ENCODE measurements at places on chromosomes 6 and 20.

GRCh38 chr20:33947709-33948295, 45.9 kb upstream of the RALY start:
- peak; percentile 67 for DNase-seq

DNA sequence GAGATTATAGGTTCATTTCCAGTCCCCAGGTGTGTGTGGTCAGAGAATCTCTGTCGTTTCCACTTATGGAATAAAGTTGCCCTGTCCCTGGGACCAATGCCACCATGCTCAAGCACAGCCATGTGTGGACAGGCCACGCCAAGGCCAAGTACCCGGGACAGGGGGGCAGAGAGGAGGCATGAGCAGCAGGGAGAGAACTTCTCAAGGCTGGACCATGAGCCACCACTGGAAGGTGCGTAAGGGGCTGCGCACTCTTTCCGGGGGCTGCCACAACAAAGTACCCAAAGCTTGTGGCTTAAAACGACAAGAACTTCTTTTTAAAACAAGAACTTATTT, 209.2 kb upstream of the KCNQ5 start:
- DNase-seq: no peak

GRCh38 chr20:1171461-1172093, 13.2 kb downstream of the TMEM74B start:
- DNase-seq: peak; percentile 52

DNA sequence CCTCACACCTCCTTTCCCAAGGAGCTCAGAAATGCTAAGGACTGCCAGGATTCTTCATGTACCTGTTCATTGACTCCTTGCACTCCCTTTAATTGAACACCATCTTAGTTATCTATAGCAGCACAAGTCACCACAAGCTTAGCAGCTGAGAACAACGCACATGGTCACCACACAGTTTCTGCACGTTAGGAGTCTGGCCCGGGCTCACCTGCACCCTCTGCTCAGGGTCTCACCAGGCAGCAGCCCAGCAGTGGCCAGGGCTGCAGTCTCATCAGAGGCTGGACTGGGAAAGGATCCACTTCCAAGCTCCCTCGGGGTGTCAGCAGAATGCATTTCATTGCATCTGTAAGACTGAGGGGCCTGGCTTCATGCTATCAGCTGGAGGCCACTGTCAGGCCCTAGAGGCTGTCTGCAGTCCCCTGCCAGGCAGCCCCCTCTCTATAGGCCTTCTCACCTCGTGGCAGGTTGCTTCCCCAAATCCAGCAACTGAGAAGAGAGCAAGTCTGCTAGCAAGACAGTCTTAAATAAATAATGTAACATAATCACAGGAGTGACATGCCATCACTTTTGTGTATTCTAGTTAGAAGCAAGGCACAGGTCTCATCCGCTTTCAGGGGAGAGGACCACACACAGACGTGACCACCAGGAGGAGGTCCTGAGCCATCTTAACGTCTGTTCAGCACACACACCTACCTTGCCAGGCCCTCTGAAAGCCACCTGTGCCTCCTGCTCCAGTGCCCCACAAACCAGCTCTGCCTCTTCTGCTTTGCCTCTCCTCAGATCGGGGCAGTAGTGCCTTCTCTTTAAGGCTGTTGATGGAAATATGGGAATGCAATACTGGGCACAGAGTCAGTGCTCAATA, 165.2 kb upstream of the CST7 start:
- no peak for DNase-seq

DNA sequence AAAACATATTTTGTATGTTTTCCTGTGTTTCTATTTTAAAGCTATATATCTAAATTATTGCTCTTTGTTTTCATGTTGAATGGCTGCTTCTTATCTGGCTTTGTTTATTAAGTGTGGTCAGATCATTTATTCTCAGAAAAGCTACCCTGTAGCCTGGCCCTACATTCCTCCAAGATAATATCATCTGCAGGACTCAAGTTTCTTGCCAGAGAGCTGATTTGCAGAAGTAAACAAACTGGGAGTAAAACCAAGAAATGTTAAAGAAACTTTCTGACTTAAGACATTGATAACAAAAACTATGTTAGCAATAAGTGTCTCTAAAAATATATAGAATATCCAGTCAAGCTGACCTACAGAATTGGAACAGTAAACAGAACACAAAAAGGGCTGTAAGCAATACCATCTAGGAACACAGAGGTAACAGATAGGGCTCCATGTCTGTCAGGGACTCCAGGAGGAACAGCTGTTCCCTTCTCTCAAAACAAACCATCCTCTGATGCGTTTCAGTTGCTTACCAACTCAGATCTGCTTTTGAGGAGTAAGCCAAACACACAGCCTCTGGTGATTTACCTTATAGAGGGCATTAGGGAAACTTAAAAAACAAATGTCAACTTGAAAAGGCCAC, 17.5 kb upstream of the CEP85L start:
- no peak for DNase-seq

- no peak for DNase-seq
Measured at GRCh38 chr6:10099529-10100140, 315.2 kb downstream of the TFAP2A start.

DNA sequence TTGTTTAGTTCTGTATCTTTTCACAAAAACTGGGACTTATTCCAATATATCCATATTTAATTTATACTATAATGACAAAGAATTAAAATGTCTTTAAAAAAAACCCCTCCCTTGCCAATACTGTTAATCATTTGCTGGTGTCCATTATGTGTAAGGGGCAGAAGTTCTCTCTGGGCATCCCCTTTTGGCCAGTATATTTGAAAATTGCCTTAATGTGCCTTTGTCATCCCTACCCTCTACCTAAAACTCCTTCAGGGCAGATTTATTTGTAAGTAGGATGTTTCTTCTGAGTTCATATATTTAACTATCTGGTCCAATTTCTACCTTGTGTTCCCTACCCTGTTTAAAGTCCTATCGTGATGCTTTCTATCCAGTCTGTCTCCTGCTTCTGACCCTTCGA, 62.9 kb downstream of the ARHGAP18 start:
- DNase-seq: no peak

DNA sequence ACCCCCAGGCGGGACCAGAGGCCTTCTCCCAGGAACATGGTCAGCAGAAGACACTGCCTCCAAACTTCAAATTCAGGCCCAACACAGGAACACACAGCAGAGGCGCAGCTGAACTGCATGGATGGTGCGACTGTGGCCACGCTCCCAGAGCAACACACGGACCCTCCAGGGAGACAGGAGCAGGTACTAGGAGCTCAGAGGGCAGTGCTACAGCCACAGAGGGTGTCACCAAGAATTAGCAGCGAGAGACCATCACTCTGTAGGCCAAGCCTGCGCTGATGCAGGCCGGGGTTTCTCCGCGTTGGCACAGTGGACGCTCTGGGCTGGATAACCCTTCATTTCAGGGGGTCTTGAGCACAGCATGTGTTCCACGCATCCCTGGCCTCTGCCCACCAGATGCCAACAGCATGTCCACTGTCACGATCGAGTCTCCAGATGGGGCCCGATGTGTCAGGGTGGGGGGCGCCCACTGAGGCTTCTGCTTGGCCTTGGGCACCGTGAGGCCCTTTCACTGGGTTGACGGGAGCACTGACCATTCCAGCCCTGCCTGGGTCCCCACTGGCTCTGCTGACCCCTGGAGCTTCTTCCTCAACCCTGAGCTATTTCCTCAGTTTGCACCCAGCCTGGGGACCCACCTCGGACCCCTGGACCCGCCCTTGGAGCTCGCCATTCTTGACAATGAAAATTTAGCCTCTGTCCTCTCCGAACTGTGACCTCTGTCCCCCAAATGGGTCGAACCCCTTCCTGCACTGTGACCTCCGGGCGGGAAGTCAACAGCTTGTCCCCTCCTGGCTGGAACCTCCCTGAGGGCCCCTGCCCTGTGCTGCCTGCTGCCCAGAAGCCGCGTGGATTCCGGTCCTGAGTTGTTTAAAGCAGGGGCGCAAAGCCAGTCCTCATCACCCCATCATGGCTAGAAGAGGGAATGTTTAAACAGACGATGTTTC, 239.4 kb downstream of the DLL1 start:
- peak; percentile 11 for DNase-seq

GRCh38 chr6:37168811-37169495, 999 bp upstream of the PIM1 start:
- DNase-seq: peak; percentile 53

GRCh38 chr20:62898093-62898964, 28.0 kb downstream of the DIDO1 start:
- DNase-seq: no peak

DNA sequence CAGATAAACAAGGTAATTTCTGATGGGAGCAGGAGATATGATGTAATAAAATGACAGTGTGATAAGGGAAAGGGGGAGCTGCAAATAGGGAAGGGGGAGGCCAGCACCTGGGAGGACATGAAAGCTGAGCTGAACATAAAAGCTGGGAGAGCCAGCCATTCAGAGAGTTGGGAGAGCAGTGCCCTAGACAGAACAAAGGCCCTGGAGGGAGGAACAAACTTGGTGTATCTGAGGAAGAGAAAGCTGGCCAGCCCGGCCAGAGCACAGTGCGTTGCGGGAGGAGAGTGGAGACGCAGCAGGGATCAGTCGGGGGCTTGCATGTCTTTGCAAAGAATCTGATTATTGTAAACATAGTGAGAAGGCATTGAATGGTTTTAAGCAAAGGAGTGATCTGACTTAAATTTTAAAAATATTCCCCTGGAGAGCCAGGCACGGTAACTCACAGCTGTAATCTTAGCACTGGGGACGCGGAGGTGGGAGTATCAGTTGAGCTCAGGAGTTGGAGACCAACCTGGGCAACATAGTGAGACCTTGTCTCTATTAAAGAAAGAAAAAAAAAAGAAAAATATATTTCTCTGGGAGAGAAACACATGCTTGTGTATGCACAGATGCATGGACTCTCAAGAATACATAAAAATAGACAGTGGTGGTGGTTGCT, 318.2 kb downstream of the ZFAND3 start:
- no peak for DNase-seq

DNA sequence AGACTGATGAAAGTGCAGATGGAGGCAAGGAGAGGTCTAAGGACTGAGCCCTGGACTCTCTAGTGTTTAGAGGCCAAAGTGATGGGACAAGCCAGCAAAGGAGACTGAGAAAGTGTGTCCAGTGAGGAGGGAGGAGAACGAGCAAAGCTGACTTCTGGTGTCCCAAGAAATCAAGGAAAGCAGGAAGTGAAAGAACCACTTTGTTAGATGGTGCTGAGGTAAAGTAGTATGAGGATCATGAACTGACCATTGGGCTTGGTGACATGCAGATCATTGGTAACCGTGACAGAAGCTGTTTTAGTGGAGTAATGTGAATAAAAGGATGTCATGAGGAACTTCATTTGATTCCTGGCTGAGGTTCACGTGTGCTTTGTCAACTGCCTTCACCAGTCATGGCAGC, 108.4 kb downstream of the SLX4IP start:
- no peak for DNase-seq

GRCh38 chr6:36033935-36034334, 6.3 kb downstream of the MAPK14 start:
- DNase-seq: peak; percentile 63

DNA sequence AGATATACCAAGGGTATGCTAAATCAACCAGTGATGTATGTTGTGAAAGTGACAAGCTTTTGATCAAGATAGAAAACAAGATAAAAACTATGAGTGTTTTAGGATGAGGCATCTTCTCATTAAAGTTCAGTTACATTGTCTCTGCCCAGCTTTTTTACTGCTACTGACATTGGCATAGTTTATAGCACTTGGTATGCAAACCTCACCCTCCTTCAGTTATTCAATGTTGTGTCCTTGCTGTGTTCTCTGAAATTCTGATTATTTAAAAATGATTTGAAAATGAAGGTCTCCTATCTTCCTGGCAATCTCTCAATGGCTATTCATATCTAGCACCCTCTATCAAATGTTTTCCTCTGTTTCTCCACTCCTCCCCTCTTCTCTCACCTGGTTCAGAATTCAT, 6.7 kb upstream of the MYLIP start:
- DNase-seq: no peak

DNA sequence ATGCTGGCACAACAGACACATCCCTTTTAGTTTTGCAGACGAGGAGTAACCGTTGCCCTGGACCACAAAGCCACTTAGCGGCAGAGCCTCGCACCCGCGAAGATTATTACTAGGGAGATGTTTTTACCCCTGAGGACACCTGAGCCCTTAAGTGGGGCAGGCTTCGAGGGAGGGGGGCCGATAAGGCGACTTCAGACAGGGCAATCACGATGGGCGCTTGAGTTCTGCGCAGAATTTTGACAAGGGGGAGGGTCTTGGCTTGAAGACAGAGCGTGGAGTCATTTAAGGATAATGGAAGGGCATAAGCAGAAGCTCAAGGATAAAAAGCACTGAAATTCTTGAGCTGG, 650 bp upstream of the TTK start:
- no peak for DNase-seq

DNA sequence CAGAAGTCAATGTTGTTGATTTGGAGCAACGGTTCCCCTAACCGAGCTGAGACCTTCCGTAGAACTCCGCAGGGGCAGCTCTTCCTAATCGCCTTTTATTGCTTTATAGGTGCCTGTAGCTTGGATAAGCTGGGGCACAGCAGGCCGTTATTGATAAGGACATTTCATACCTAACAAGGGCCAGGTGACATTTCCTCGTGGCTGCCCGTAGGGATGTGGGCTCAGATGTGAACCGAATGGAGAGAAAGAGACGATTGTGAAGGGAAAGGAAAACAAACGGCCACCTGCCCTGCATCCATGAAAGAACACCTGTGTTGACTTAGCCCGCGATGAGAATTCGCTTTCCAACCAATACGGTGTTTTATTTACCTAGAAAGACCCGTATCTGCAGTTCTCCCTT, 53.3 kb upstream of the DACT2 start:
- no peak for DNase-seq

DNA sequence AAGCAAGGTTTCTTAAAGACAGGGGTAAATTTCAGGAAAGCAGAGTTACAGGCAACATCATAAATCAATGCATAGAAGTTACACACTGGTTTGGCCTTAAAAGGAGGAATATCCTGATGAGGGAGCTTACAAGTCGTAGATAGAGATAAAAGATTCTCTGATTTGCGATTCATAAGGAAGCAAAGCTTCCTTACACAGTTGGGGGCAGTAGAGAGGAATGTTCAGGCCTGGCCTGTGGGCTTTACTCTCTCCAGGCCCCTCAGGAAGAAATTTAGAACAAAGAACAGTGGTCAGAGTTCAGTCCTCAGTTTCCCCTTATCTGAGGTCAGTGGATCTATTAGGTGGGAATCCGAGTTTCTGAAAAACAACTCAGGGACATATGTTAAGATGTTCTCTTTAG, 19.3 kb downstream of the HLA-C start:
- DNase-seq: no peak

DNA sequence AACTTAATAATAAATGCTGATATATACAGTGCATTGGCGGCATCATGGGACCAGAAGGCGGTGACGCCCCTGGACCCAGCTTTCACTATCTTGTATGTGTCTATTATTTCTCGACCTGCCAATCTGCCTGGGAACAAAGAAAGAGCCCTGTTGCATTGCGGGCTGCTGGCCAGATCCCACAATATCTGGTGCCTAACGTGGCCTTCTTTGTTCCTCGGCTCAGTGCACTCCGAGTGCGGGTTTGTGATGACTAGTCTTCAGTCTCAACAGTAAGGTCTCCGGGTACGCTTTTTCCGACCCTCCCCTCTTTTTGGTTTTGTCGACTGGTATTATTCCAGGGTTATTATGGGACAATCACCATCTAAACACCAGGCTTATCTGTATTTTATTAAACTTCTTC, 291.5 kb downstream of the TBC1D32 start:
- DNase-seq: no peak
